ENCODE measurements at places on chromosomes 6 and 20.

- peak; percentile 19 for DNase-seq
These were observed 294.3 kb upstream of the BMP2 start for GRCh38 chr20:6473197-6473596.

GRCh38 chr6:42150254-42150653, 7.8 kb upstream of the C6orf132 start:
- no peak for DNase-seq

DNA sequence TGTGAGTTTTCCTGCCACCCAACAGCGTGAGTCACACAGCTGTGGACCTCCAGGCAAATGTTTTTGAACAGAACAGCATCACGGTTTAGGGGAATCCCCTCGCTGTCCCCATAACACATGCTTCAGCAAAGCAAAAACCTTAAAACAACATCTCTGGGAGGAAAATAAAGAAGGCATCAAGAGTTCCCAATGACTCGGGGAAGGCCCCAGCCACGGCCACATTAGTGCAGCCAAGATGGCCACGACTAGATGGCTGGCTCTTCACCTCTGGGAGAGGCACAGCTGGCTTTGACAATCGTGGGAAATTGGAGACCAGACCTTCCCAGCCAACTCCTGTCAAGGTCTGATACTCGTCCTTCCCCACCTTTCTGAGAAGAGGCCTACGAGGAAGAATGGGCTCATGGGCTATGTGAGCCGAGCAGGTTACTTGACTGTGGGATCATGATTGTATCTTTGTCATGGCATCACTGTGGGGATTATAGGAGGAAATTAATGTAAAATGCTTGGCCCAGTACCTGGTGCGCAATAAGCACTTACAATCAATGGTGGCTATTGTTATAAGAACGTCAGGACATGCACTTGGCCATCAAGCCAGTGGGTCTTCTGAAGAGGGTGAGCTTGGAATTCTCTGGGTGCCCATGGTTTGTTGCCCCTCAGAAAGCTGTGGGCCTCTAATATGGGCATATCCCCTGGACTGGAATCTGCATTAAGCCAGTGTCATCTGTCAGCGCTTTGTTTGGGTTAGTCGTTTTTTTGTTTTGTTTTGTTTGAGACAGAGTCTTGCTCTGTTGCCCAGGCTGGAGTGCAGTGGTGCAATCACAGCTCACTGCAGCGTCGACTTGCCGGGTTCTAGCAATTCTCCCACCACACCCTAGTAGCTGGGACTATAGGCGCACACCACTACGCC, 43.6 kb downstream of the FGD2 start:
- DNase-seq = peak; percentile 87

DNA sequence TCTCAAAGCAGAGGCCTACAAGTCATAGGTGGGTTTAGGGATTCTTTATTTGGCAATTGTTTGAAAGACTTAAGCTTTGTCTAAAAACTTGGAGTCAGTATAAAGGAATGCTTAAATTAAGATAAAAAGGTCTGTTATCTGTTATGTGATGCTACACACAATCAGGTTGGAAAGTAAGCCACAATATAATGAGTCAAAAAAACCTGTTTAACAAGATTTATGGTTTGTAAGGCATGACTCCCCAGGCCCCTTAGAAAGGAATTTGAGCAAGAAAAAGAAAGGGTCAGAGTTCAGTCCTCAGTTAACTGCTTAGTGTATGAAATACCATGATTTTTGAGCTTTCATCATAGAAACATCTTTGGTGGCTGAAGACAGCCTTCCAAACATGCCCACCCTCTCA, 66.8 kb upstream of the HMGN3 start:
- DNase-seq = no peak

GRCh38 chr6:157151989-157152388, 171.3 kb downstream of the TMEM242 start:
- DNase-seq = peak; percentile 87

GRCh38 chr6:6564154-6564553, 24.4 kb upstream of the LY86 start:
- no peak for DNase-seq

GRCh38 chr6:118283766-118284165, 264.3 kb upstream of the PLN start:
- peak; percentile 51 for DNase-seq

DNA sequence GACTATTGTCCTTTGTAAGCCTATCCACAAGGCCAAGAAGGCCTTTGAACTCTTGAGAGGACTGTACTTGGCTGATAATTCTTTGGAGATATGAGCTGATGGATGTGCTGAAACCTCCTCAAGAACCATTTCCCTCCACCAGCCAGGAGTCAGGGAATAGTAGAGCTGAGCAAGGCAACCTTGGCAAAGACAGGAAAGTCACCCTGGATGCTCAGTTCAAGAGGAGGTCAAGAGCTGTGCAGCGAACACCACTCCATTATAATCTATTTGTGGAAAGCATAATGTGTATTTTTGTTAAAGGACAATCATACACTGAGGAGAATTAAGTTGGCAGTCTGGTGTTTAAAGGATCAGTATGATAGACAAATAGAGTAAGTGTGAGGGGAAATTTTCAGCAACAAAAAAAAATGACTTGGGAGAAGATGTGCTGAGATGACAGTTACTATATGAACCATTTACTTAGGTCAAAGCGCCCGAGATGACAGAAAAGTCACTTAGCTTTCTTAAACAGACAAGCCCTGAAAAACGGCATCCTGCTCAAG, 177.2 kb upstream of the COL21A1 start:
- no peak for DNase-seq

- DNase-seq = no peak
These were observed 275.3 kb downstream of the FARS2 start for GRCh38 chr6:5536644-5537043.

DNA sequence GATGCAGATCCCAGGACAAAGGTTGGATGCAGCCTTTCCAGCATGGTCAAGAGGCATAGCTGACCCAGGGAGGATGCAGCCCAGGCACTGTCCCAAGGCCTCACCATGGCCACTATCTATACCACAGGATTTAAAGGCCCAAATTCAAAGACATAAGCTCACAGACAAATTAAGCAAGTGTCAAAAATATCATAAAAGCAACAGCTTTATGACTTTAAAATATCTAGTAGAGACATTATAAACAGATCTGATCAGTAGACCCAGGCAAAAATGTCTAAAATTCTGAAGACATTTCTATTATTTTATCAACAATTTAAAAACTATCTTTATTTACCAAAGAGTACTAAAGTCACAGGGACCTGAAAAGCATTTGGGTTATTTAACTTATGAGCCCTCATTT, 373.5 kb downstream of the CDC5L start:
- no peak for DNase-seq

- DNase-seq = peak; percentile 79
These were observed 58.5 kb upstream of the CEP85L start for GRCh38 chr6:118709859-118710350.

GRCh38 chr6:110125361-110125760, 54.1 kb downstream of the WASF1 start:
- DNase-seq = no peak

GRCh38 chr20:13022401-13023155, 13.8 kb downstream of the SPTLC3 start:
- DNase-seq = peak; percentile 73

- peak; percentile 54 for DNase-seq
These were observed at the start of gene TTPAL for GRCh38 chr20:44475694-44476560. Gene TTPAL, plus strand, starts transcription at chr20:44475874. Its CDS starts 4,126 bp downstream, at chr20:44480000.

DNA sequence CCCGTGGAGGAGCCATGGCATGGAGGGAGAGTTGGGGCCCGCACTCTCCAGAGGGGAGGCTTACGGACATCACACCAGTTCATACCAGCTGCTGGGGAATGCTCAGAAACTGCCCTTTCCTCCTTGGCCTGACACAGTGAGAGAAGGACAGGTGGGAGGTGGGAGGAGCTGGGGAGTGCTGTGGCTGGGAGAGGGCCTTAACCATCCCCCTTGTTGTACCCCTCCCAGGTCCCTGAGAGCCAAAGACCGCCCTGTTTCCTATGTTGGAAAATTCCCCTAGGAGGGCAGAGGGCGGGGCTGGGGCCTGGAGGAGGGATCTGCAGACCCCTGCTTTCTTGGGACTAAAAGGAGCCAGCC, 24.1 kb downstream of the FOXP4 start:
- DNase-seq = no peak

- peak; percentile 81 for DNase-seq
These were observed 36.6 kb downstream of the MTRES1 start for GRCh38 chr6:107064579-107065065.

DNA sequence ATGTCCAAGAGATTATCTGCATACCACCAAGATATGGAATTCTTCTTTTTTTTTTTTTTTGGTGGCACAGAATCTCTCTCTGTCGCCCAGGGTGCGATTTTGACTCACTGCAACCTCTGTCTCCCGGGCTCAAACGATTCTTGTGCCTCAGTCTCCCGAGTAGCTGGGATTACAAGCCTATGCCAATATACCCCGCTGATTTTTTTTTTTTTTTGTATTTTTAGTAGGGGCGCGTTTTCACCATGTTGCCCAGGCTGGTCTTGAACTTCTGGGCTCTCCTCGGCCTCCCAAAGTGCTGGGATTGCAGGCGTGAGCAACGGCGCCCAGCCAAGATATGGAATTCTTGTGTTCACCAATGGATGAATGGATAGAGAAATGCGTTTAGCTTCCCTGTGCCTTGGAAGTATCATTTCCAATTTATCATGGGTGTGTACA, 31.0 kb downstream of the POM121L2 start:
- DNase-seq = no peak

DNA sequence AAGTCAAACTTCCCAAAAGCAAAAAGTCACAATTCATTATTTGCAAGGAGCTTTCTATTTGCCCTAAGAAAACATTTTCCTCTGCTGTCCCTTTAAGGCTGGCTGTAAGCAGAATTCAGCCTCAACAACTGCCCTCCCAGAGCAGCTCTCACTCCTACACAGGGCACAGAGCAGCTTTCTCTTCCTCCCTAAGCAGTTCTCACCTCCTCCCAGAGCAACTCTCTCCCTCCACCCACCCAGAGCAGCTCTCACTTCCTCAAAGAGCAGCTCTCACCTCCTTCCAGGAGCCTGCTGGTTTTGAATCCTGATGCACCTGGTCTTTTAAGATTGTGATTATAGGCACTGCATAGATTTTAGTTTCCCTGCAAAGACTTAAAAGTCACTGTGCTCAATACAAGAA, 120.6 kb upstream of the TMEM181 start:
- DNase-seq = no peak

GRCh38 chr20:20334489-20334888, 33.4 kb upstream of the INSM1 start:
- no peak for DNase-seq

- DNase-seq = no peak
These were observed 4.9 kb downstream of the SPINT4 start for GRCh38 chr20:45727044-45727443.

DNA sequence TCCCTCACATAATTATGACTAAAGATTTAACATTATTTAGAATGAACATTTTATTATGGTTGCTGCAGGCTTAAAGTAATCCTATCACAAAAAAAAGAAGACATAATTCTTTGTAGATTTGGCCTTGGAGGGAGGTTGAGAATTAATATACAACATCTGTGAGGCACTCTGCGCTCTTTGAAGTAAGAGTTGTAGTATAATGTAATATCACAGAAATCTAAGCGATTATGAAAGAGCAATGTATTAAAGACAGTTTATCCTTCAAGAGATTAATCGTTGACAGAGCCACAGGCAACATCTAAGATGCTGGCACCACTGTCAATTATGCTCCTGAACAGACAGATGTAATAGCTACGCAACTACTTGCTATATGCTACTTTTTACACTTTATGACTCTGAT, 946.8 kb downstream of the GRIK2 start:
- no peak for DNase-seq

DNA sequence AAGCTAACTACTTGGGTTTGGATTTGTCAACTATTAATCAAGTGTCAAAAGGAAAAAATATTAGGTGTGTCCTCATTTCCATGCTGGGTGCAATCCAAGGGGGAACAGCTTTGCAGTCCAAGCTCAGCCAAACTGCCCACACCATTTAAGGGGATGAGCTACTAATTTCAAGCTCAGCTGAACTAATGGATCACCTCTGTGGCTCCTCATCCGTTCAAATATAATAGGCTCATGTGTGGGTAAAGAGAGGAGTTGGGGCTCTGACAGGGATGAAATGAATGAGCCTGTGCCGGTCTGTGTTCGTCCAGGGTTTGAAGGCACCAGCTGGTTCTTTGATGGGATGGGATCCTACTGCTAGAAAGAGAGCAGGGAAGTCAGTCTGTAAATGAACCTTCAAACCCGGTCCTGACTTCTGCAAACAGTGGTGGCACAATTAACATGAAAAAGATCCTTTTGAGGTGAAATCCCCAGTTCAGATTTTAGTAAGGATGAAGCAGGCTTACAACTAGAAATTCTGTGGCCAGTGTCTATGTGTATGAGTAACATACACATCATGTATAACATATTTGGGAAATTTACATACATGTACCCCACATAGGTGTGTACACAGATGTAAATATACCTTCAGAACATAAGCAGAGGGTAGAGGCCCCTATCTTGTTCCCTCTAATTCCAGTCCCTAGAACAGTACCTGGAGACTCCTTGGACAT, 41.9 kb downstream of the TTI1 start:
- no peak for DNase-seq

DNA sequence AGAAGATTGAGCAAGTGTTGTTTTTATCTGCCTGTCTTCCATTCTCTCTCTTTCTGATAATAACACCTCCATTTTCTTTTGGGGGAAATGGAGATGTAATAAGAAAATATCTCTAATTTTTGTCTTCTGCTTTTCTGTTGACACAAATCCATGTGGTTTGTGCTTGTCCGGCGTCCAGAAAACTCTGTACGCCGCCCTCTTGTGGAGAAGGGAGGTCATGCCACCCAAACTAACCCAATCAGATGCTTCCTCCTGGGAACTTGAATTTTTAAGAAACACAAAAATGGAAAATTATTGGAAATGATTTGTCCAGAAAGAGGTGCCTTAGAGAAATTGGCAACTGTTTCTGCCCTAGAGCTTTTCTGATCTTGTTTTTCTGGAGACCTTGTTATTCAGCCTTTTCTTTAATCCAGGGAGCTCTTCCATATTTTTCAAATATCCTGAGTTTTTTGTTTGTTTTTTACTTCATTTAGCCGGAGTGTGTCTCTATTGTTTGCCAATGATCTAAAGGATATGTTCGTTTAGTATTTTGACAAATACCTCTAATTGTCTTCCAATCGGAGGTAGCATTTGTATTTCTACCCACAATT, 17.8 kb upstream of the FNDC1 start:
- peak; percentile 73 for DNase-seq

DNA sequence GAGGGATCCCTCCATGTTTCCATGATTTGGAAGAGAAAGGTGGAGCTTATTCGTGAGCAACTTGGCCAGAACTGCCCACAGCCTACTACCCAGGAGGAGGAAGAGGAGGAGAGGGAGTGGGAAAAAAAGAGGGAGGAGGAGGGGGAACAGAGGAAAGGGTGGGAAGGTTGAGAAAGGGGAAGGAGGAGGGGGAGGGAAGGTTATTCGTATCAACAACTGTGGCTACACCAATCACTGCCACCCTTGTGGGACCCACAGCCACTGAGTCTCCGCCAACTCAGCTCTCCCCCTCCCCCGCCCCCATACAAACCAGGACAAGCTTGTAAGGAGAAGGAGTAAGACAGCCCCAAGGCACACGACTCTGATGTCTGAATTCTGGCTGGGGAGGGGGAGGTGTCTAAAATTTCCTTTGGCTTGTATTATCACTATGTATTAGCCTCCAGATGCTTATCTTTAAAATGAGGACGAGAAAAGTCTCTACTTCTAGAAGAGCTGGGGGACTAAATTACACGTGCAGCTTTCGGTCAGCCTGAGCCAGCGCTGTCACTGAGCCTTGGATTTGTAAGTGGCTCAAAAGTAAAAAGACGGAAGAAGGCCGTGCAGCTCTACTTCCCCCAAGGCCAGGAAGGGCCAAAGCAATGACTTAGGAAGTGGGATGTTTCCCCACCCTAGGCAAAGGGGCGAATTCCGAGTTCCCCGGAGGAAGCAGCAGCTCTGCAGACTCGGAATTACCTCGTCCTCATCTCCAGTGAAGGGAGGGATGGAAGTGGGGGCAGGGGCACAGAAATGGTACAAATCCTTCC, 1.0 kb downstream of the FKBP1A start:
- no peak for DNase-seq

Measured in brain microvascular endothelial cell (primary cell).